ENCODE measurements at places on chromosomes 6 and 20.

- no peak for DNase-seq
Measured at GRCh38 chr6:33439956-33440648, 14.3 kb upstream of the ZBTB9 start.

DNA sequence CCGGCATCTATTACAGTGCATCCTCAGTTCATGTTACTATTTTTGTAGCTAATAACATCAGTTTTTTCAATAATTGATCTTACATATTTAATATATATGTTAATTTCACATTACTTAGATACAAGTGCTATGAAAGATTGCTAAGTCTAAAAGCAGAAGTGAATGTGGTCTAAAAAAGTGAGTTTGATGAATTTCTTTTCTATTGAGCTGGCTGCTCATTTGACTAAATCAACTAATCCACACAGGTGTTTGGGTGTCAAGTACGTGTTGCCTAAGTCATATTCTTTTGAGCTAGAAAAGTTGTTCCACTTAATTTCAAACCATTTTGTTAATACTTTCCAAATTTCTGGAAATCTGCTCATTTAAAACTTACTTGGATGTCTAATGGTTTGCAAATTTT is 46.6 kb upstream of the EZR start:
- no peak for DNase-seq

GRCh38 chr6:110541701-110542309 is 65.4 kb upstream of the SLC22A16 start:
- no peak for DNase-seq

DNA sequence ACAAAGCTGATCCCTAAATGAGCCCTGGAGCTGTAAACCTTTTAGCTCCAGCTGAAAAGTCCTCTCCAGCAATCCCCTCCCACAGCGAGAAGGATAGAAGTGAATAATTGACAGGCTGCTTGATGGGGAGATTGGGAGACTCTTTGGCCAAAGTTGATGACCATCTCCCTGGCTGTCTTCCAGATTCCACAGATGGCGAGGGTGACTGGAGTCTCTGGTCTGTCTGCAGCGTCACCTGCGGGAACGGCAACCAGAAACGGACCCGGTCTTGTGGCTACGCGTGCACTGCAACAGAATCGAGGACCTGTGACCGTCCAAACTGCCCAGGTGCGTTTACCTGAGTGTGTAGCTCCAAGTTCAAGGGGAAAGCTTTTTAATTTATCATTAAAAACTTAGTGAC is 67.3 kb downstream of the ISM1 start:
- DNase-seq = no peak
